HT-29 (cell line): ENCODE measurements at places on chromosomes 3 and 15. TPM values are rescaled to one million over a fixed set of nuclear protein-coding genes. Genes with fewer than 3 reads are reported as not detected.

- DNase-seq: no peak
Observed at GRCh38 chr3:98012979-98013378, 22.1 kb downstream of the GABRR3 start.

- peak; percentile 85 for DNase-seq
Observed at GRCh38 chr3:141370065-141370533, 1.8 kb downstream of the ZBTB38 start.

The C15orf61 gene
- total RNA-seq: 5.4 and 9.6 TPM in 2 replicates

DNA sequence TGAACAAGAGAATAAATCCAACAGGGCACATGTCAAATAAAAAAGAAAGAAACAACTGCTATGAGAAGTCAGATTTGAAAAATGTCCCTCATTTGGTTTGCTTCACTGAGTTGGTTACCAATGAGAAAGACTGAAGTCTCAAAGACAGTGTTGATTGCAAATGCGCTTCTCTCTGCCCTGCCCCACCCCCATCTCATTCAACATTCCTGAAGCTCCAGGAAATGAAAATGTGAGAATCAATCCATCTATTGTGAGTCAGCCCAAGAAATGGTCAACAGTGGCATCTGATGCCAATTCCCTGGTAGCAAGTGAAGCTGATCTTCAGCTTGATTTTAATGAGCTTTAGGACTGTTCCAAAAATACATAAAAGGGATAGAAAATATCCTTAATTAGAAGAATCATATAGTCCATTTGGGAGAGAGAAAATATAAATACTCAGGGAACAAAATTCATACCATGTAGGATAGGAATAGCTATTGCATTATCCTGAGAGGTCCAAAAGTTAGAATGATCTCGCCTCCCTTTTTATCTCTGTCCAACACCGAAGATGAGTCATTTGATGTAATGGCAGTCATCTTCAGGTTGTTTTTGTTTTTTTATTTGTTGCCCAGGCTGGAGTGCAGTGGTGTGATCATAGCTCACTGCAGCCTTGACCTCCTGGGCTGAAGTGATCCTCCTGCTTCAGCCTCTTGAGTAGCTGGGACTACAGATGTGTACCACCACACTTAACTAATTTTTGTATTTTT is 200.3 kb upstream of the UMPS start:
- DNase-seq: peak; percentile 66

- no peak for DNase-seq
Observed at GRCh38 chr3:23159929-23160328, 43.2 kb upstream of the UBE2E2 start.

GRCh38 chr3:107978131-107979055 is 112.4 kb downstream of the CD47 start:
- DNase-seq: no peak
